ENCODE measurements at places on chromosomes 13 and 19.

- DNase-seq = no peak
These were observed 201.5 kb upstream of the GPR12 start for GRCh38 chr13:26961890-26962615.

GRCh38 chr19:28618504-28618903, 594.4 kb downstream of the UQCRFS1 start:
- no peak for DNase-seq

DNA sequence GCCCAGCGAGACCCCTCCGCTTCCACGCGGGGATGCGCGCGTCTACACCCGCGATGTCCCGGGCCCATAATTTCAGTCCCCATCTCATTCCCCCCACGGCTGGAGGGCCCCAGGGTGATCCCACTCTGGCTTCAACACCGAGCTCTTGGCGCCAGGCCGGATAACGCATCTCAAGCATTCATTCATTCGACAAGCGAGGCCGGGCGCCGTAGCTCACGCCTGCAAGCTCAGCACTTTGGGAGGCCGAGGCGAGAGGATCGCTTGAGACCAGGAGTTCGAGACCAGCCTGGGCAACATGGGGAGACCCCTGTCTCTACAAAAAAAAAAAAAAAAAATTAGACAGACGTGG, 5.9 kb downstream of the ANGPTL6 start:
- no peak for DNase-seq

DNA sequence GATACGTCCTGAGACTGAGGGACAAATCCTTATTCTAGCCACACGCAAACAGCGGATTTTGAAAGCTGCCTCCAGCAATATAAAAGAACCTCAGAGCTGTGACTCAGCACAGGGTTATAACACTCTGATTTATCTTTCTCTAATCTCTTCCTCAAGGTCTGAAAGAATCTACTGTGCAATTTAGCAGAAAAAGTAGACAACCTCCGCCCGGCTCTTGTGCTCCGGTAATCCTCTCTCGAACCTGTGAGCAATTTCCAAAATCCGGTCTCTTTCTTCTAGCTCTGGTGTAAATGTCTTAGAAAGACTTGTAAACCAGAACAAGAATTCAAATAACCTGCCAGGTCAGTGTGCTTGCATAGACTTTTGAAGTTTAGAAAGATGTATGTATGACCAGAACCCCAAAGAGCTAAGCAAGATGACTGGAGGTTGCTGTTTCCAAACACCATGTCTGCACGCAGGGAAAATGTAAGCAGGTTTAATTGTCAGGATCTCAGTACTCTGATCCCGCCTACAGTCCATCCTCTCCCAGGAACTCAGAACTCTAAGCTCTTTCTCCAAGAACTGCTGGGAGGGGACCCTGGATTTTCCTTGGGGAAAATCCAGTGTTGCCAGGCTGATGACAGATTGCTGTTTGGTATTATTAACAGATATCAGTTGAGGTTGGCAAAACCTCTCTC, 338.1 kb downstream of the RFC3 start:
- DNase-seq = no peak

- DNase-seq = no peak
These were observed 110.6 kb downstream of the DNAJC3 start for GRCh38 chr13:95787356-95788099.

- DNase-seq = no peak
These were observed 24.3 kb downstream of the ARL11 start for GRCh38 chr13:49652355-49653305.

GRCh38 chr13:36130552-36131221, 495 bp downstream of the DCLK1 start:
- DNase-seq = no peak

DNA sequence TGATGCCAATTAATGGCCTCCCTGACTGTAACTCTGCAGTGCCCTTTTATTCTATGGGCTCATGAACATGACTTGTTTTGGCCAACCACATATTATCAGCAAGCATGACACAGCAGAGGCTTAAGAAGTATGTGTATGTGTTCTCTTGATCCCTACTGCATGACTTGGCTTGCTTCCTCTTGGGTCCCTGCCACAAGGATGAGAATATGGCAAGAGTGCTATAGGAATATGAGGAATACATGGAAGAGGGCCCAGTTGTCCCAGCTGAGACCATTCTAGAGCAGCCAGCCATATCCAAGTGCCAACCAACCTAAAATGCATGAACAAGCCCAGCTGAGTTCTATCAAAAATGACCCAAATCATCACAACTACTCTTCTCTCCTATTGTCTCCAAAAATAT, 576.7 kb upstream of the PCDH9 start:
- DNase-seq = no peak

GRCh38 chr13:30675717-30676116, 58.0 kb downstream of the USPL1 start:
- no peak for DNase-seq

GRCh38 chr19:39671739-39672363, 16.1 kb downstream of the LGALS16 start:
- no peak for DNase-seq

DNA sequence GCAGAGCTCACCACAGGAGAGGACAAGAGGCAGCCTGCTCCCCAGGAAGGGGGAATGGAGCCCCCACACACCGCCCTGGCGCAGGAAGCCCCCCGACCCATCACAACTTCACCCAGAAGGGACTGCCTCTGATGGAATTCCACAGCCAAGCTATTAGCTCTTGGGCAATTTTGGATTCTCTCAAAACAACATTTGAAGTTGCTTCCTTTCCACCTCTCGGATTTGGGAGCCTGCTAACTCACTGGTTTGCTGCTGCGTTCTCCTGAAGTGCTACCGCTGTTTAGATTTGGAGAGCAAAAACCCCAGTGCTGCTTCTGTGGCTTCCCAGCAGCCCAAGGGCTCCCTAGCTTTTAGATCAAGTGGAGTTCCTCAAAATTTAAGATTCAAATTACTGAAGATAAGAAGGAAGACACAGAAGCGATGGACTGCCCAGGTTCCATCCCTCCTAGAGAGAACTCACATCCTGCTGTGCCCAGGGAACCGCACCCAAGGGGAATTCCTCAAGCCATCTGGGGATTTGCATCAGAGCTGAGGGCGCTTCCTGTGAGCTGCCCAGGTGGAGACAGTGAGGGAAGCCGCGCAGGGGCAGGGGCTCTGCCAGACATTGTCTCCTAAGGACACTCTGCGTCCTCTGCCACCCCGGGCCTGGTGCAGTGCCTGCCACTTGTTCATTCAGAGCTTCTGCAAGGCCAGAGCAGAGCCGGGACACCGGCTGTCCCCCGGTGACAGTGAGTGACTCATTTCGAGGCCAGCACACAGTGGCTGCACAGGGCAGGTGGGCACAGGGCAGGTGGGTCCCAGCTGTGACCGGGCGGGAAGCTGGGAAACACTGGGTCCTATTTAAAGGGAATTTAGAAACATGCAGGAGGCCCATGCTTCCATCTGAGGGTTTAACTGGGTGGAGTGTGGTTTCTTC, 45.5 kb downstream of the COL4A1 start:
- no peak for DNase-seq

DNA sequence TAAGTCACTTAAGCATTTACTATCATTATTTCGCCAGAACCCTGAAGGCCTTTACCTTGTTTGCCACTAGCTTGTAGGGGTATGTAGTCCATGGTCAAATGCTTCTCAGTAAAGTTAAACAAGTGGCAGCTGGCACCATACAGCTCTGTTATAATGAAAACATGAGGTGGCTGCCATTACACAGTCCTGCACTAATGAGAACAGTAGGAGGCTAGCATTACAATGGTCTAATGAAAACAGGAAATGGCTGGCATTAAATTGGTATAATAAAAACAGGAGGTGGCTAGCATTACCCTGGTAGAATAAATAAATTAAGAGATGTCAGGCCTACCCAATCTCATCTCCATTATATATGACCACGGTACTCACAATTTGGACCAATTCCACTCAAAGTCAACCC, 107.5 kb downstream of the PCDH17 start:
- no peak for DNase-seq

DNA sequence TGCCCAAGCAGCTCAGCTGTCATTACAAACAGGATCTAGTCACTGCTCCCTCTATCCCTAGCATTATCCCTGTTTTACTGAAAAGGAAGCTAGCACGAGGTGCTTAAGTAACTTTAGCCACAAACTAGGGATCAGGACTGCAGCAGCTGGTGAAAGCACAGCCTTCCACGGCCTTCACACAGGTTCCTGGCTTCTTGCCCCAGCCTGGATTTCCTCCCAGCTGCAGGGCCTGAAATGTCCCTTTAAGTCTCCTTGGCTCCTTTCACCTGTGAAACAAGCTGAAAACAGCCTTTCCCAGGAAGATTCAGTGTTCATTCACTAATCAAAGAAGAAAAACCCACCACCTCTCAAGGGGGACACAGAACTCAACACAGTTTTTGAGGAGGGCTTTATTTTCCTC, 754.5 kb downstream of the DIAPH3 start:
- no peak for DNase-seq

DNA sequence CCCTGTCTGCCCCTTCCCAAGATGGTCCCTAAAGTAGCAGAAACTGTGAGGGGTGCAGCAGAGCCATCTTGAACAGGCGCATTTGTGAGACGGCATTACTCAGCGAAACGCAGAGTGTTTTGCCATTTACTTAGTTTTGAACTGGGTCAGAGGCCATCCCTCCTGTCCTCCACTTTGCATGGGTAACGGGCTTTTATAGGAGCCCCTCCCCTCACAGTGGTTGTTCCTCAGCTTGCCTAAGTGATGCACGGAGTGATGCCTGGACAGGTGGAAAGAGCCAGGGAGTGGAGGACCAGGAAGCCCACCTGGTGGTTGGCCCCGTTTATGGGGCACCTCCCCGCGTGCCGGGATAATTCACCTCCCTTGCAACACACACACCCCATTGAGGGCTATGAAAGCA, 68.0 kb upstream of the C1QTNF9 start:
- DNase-seq = no peak

DNA sequence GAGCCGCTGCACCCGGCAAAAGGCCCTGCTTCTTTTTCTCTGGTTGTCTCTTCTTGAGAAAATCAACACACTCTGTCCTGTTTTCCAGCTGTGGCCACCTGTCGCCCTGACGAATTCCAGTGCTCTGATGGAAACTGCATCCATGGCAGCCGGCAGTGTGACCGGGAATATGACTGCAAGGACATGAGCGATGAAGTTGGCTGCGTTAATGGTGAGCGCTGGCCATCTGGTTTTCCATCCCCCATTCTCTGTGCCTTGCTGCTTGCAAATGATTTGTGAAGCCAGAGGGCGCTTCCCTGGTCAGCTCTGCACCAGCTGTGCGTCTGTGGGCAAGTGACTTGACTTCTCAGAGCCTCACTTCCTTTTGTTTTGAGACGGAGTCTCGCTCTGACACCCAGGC, 17.2 kb downstream of the LDLR start:
- no peak for DNase-seq

DNA sequence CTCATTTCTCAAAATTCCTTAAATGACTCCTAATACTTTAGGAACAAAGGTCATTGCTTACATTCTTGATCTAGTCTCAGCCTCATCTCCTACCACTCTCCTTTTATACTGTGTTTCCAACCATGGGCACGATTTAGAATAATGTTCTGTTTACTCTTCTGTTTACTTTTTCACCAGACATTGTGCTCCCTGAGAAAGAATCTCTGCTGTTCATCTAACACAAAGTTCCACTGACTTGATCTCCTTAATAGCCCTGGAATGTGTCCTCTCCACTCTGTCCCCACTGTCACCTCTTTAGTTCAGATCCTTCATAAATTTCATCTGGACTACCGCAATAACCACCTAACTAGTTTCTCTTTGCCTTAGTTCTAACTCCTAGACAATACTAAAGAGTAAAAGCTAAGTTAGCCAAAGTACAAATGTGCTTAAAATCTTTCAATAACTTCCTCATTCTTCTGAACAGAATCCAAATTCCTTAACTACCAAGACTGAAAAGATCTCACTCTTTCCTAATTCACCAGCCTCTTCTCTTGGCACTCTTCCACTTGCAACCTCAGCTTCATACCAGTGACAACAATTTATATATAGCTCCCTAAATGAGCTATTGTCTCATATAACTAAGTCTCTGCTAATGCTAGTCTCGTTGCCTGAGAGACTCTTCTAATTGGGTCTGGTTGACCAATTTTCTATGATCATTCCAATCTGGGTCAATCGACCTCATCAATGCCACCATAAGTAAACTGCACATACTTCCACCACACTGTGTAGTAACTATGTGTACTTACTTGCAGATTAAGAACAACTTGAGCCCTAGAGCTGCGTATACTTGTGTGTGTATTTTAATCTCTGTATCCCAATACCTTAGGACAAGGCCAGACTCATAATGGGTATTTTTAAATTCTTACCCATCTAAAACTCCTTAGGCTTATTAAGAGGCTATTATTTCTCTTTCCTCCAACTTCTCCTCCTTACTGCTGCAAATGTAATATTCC, 179.9 kb downstream of the VWA8 start:
- no peak for DNase-seq

DNA sequence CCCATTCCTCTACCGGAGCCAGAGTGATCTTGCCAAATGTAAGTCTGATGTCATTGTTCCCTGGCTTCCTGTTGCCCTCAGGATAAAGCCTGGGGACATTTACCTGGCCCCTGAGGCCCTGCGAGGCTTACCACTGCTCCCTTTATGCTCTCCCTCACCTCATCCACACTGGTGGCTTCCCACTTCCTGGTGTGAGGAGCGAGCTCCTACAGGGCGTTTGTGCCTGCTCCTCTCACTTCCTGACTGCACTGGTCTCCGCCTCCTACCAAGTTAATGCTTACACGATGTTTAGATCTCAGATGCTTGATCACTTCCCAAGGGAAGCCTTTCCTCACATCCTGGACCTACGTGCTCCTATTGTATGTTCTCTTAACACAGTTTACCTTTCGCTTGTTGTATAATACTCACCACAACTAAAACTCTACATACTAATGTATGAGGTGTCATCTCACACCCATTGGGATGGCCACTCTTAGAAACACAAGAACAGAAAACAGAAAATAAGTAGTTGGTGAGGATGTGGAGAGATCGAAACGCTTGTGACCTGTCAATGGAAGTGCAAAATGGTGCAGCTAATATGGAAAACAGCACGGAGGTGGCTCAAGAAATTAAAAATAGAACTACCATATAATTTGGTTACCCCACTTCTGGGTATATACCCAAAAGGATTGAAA, 177.6 kb downstream of the SHISA2 start:
- no peak for DNase-seq

DNA sequence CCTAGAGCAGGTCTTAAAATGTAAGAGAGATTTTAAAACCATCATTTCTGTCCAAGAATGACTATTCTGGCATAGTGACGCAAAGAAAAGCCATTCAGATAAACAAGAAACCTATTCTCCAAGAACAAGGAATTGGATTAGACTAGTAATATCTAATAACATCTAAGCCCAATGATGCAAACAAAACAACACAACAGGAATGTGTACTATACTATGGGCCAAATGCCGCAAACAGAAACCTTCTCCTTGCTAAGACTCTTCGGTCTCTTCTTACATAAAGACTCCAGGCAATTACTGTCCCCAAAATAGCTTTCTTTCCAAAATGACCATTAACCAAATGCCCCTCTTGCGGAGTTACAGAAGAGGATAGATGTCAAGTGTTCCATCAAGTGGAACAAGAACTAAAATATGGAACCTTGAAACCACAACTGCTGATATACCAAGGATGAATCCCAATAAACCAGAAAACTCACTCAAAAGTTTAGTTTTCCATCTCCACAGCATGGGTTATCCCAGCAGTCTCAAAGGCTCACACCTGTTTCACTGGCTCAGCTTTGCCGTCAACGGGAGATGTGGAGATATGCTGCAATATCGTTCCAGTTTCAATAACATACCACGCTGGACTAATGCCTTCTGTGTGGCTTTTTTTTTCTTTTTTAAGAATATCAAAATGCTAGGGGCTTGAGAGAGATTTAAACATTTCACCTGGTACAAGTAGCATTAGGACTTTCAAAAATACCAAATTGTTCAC, 76.2 kb downstream of the FOXO1 start:
- DNase-seq = no peak

All from stimulated activated CD4-positive, alpha-beta T cell treated with anti-CD3 and anti-CD28 coated beads, TNF-alpha, amount 100 ng/mL, for 24 hours (primary cell).